ENCODE measurements at places on chromosomes 7 and 10. TPM values are rescaled to one million over a fixed set of nuclear protein-coding genes. Genes with fewer than 3 reads are reported as not detected.

GRCh38 chr10:38043516-38043915 is 33.0 kb downstream of the ZNF33A start:
- no peak overlapping the region for H3K4me3 ChIP-seq
- no peak for DNase-seq
- no peak overlapping the region for H3K27ac ChIP-seq
- H3K4me1 ChIP-seq, result no peaks in the 10 kb centered on the region
- H3K36me3 ChIP-seq, result peaks cover 65% of the 10 kb centered on the region

DNA sequence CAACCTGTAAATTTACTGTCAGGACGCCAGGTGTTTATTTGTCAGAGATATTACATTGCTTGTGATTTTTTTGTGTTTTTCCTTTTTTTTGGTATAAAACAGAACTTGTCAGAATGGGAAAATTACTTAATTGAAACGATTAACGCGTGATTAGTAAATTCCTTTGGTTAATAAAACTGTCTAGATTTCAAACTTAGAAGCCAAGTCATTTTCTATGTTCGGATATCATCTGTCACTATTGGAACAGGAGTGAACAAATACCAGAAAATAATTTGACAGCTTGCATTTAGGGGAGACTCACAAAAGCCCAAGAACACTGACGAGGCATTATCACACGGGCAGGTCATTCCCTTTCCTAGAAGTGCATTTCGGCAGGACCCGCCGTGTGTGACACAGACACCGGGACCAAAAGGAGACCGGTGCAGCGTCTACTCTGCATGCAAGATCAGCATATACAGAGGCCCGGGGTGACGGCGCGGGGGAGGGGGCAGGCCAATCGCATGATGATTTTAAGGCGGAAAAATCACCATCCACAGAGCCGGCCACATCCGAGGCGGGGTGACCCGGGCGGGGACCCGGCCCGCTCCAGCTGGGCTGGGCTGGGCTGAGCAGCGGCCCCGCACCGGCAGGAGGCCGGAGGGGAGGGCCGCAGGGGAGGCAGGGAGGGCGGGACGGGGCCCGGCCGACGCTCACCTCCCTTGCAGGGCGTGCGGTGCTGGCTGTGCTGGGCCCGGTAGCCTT is 841 bp downstream of the GLUD1 start:
- peak overlapping the region; percentile 89 for H3K27ac ChIP-seq
- H3K27me3 ChIP-seq, result no peaks in the 10 kb centered on the region
- peaks cover 38% of the 10 kb centered on the region for H3K4me1 ChIP-seq
- peak overlapping the region; percentile 97 for H3K4me3 ChIP-seq

GRCh38 chr7:157023589-157023905 is 13.1 kb upstream of the MNX1 start:
- DNase-seq, result no peak
- no peaks in the 10 kb centered on the region for H3K36me3 ChIP-seq
- no peak overlapping the region for H3K27ac ChIP-seq
- H3K4me3 ChIP-seq, result no peak overlapping the region

DNA sequence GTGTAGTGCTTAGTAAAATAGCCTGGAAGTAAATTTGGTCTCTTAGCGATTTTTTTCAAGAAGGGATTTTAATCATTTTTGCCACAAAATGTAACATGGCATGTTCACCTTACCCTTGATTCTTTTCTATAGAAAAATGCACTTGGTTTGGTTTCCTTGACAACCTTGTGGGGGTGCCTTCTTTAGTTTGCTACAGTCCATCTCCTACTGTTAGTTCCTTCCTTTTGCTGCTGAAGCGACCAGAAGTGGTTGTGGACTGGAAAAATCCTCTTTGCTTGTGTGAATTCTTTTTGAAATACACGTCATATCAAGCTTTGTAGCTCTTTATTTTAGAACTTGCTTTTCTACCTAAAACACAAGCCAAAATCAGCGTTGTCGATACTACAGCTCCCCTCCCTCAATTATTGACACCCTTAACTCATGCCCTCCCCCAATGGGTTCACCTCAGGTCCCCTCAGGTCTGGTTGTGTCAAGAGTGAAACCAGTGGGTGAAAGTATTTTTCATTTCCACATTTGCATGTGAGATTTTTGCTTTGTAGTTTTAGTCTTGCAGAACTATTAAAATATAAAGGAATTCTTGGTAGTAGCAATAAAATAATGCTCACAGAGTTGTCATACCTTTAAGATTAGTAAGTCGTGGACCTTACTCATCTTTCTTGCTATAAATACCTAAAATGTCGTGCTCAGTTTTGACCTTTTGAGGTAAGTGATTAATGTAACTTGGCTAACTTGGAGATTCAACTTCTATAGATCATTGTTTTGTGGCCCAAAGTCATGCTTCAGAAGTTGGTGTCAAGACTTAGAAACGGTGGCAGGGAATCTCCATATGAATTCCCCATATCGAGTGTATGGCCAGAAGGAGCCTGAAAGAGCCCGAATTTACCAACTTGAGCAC is 1.5 kb downstream of the ACTR3B start:
- H3K27ac ChIP-seq, result peak overlapping the region; percentile 80
- peak overlapping the region; percentile 93 for H3K4me3 ChIP-seq
- DNase-seq, result no peak
- peaks cover 9% of the 10 kb centered on the region for H3K27me3 ChIP-seq

DNA sequence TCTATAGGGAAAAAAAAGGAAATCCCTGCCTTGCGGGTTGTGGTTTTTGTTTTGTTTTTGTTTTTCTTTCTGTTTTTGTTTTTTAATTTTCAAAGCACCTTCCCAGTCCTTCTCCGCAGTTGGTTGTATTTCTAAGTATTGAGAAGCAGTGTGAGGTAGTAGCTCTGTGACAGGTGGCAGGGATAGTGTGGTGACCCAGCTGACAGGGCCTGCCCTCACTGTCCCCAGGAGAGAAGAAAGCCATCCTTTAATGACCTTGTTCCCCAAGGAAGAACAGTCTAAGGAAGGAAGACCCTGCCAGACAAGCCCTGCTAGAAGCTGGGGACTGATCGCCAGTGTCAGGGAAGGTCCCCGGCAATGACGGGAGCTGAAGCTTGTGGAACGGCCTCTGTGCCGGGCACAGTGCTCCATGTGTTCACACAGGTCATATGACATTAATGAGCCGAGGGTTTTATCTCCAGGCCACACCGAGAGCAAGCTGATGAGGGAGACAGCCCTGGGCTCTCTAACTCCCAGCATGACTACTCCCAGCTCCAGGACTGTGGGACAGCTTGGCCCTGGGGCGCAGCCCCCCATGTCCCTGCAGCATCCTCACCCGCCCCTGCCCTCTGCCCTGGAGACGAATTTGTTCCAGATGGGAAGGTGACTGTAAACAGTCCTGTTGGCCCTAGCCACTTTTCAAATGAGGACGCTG is 69.0 kb upstream of the LRRC18 start:
- no peaks in the 10 kb centered on the region for H3K36me3 ChIP-seq
- peaks cover 4% of the 10 kb centered on the region for H3K4me1 ChIP-seq
- H3K27me3 ChIP-seq, result peaks cover 6% of the 10 kb centered on the region

DNA sequence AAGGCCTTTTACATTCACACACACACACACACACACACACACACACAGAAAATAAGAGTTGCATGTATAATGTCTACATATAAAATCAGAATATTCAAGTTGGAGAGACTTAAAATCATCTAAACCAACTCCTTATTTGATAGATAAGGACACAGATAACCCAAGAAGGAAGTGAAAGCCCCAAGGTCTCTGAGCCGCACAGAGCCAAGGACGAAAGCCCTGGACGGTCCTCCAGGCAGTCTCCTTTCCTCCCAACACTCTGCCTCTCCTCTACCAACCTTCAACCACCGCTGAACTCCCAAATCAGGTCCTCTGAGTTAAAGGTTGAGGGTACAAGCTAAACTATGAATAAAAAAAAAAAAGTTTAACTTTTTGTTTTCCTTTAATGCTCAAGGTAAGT is 28.2 kb downstream of the UBE2H start:
- no peaks in the 10 kb centered on the region for H3K27me3 ChIP-seq
- H3K36me3 ChIP-seq, result peaks cover 34% of the 10 kb centered on the region
- no peak overlapping the region for H3K4me3 ChIP-seq
- no peak for DNase-seq
- peaks cover 11% of the 10 kb centered on the region for H3K4me1 ChIP-seq
- no peak overlapping the region for H3K27ac ChIP-seq

- no peak overlapping the region for H3K4me3 ChIP-seq
- H3K27ac ChIP-seq, result no peak overlapping the region
- no peaks in the 10 kb centered on the region for H3K4me1 ChIP-seq
- no peaks in the 10 kb centered on the region for H3K36me3 ChIP-seq
- H3K27me3 ChIP-seq, result no peaks in the 10 kb centered on the region
Observed at GRCh38 chr10:61464461-61465170, 11.4 kb upstream of the TMEM26 start.

The MYL10 gene
- not detected for total RNA-seq

The NEUROD6 gene
- not detected for total RNA-seq

DNA sequence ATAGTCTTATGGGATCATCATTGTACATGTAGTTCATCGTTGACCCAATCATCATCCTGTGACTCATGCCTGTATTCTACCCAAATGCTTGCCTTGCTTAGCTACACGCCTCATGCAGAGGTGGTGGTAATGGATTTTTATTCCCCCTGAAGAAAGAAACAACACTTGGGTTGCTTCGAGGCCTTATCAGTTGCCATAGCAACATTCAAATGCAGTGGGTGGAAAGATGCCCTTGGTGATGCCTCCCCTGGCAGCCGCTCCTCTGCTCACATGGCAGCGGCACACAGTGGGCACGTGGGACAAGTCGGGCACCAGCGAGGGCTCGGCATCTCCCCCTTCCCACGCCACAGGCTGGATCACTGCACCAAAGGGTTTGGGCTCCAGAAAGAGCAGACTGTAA is 54.0 kb upstream of the NMT2 start:
- no peak overlapping the region for H3K27ac ChIP-seq
- no peaks in the 10 kb centered on the region for H3K4me1 ChIP-seq
- no peak overlapping the region for H3K4me3 ChIP-seq
- DNase-seq, result no peak
- H3K27me3 ChIP-seq, result no peaks in the 10 kb centered on the region
- H3K36me3 ChIP-seq, result peaks cover 21% of the 10 kb centered on the region

- DNase-seq, result no peak
- peaks cover 52% of the 10 kb centered on the region for H3K4me1 ChIP-seq
- peak overlapping the region; percentile 63 for H3K27ac ChIP-seq
- H3K36me3 ChIP-seq, result no peaks in the 10 kb centered on the region
Observed at GRCh38 chr10:28806951-28807759, 129.8 kb downstream of the BAMBI start.

The AOAH gene
- total RNA-seq, result 0.92 TPM

DNA sequence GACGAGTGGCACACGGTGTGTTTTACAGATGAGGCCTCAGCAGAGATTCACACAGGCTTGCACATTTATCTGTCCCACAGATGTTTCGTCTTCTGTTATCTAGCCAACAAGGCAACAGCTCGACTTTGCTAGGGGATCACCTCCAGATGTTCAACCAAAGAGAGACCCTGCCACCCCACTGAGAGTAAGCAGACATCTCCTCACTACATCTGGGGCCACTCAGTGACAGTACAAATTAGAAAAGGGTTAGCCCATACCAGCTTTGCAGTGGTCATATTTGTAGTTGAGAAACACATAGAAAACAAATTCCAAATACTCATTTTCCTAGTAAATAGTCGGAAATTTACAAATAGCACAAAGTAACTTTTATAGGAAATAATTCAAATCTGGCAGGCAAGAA is 164.2 kb downstream of the HDAC9 start:
- no peaks in the 10 kb centered on the region for H3K36me3 ChIP-seq
- peaks cover 16% of the 10 kb centered on the region for H3K4me1 ChIP-seq
- H3K27ac ChIP-seq, result no peak overlapping the region
- H3K4me3 ChIP-seq, result no peak overlapping the region
- no peaks in the 10 kb centered on the region for H3K27me3 ChIP-seq

The WASHC2C gene
- 45.5 TPM for total RNA-seq

GRCh38 chr7:148304083-148304335 is 286.6 kb upstream of the C7orf33 start:
- no peaks in the 10 kb centered on the region for H3K4me1 ChIP-seq
- H3K4me3 ChIP-seq, result no peak overlapping the region
- DNase-seq, result no peak
- peaks cover 17% of the 10 kb centered on the region for H3K27me3 ChIP-seq
- H3K27ac ChIP-seq, result no peak overlapping the region

GRCh38 chr7:90749774-90750173 is 153.7 kb downstream of the CDK14 start:
- peaks cover 7% of the 10 kb centered on the region for H3K36me3 ChIP-seq
- no peak overlapping the region for H3K27ac ChIP-seq
- H3K4me3 ChIP-seq, result no peak overlapping the region
- H3K27me3 ChIP-seq, result no peaks in the 10 kb centered on the region

The REEP3 gene
- total RNA-seq, result 38.1 TPM

- H3K27ac ChIP-seq, result peak overlapping the region; percentile 16
- no peak for DNase-seq
- no peaks in the 10 kb centered on the region for H3K27me3 ChIP-seq
- no peak overlapping the region for H3K4me3 ChIP-seq
- H3K36me3 ChIP-seq, result peaks cover 35% of the 10 kb centered on the region
Observed at GRCh38 chr10:97454330-97455036, 8.5 kb downstream of the ZDHHC16 start.

GRCh38 chr10:69453795-69454194 is 2.5 kb downstream of the TSPAN15 start:
- H3K4me1 ChIP-seq, result peaks cover 24% of the 10 kb centered on the region
- H3K36me3 ChIP-seq, result no peaks in the 10 kb centered on the region
- H3K4me3 ChIP-seq, result peak overlapping the region; percentile 34

DNA sequence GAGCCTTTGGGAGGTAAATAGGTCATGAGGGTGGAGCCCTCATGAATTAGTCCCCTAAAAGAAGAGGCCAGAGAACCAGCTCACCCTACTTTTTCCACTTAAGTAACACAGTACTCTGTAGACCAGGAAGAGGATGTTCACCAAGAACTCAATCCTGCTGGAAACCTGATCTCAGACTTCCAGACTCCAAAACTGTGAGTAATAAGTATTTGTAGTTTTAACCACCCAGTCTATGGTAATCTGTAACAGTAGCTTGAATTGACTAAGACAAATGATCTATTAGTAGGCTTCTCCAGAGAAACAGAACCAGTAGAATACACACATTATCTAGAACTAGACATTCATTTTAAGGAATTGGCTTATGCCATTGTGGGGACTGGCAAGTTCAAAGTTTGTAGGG is 51.5 kb downstream of the ANKMY2 start:
- no peaks in the 10 kb centered on the region for H3K4me1 ChIP-seq
- H3K27ac ChIP-seq, result no peak overlapping the region
- H3K27me3 ChIP-seq, result no peaks in the 10 kb centered on the region
- peaks cover 5% of the 10 kb centered on the region for H3K36me3 ChIP-seq

DNA sequence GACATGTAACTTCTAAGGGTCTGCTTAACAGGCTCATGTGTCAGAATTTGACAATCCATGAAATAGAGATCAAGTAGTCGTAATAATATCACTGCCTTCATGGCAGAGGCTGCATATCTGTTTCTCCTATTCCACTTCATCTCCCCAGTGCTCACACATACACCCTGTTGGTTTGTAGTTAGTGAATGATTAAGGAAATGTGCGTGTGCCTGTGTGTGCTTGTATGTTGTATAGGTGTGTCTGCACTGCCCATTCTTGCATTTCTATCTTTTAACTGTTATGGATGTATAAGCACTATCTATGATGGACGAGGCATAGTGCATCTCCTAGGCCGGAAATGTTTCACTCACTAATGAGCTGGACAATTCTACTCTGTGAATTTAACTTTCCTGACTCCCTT is 985.2 kb downstream of the LRMDA start:
- peaks cover 7% of the 10 kb centered on the region for H3K27me3 ChIP-seq
- no peaks in the 10 kb centered on the region for H3K4me1 ChIP-seq

The UNC5B gene
- 22.4 TPM for total RNA-seq

The ZNF239 gene
- total RNA-seq, result 2.4 TPM

- peaks cover 13% of the 10 kb centered on the region for H3K4me1 ChIP-seq
- peak overlapping the region; percentile 89 for H3K27ac ChIP-seq
- no peak for DNase-seq
- H3K4me3 ChIP-seq, result peak overlapping the region; percentile 41
- no peaks in the 10 kb centered on the region for H3K36me3 ChIP-seq
Observed at GRCh38 chr7:136940917-136941316, 72.5 kb downstream of the CHRM2 start.

All from type B pancreatic cell (in vitro differentiated cells).